ENCODE measurements at places on chromosomes 1 and 21.

DNA sequence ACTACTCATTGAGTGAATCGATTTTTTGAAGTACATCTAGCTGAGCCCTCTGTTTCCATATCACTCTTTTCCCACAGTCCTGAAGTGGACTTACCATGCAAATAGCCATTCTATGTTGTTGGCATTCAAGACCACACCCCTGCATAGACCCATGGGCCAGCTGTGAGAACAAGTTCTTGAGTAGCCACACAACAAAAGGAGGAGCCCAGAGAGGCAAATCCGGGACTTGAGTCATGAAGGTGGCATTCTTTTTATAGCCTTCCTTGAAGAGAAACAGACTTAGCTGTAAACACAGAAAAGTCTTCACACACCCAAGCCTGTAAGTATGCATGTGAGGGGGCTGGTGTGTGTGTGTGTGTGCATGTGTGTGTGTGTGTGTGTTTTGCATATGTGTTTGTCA, 13.8 kb upstream of the SPRR5 start:
- DNase-seq: no peak

GRCh38 chr1:168485048-168485447, 58.7 kb downstream of the XCL2 start:
- no peak for DNase-seq

- peak; percentile 25 for DNase-seq
These were observed 47.5 kb upstream of the FOXO6 start for GRCh38 chr1:41313661-41314131.

- DNase-seq: no peak
These were observed 297.8 kb downstream of the BRINP3 start for GRCh38 chr1:190179817-190180216.

All from erythroblast (primary cell).